ENCODE measurements at places on chromosomes 4 and X.

DNA sequence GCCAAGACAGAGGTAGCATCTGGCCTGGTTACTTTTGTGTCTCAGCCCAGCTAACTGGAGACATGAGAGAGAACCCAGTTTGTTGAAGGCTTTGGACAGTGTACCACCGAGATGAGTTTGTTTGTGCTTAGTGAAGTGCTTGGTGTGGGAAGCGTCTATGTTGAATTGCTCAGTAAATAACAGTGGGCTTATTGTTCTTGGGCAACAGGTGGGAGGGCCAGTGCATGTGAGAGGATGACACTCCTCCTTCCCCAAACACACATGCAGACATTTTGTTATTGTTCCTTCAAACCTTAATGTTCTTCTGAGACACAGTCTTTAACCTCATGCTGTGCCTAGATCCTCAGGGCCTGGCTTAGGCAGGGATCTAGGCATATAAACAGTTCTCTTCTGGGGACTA is 39.7 kb downstream of the MSN start:
- no peak for DNase-seq

GRCh38 chr4:145937971-145938611 is 532 bp downstream of the ZNF827 start:
- DNase-seq, result peak; percentile 46

- DNase-seq, result peak; percentile 56
These were observed 2.3 kb downstream of the SH3TC1 start for GRCh38 chr4:8201321-8201781.

GRCh38 chr4:72076562-72076961 is 44.8 kb downstream of the NPFFR2 start:
- DNase-seq, result no peak

DNA sequence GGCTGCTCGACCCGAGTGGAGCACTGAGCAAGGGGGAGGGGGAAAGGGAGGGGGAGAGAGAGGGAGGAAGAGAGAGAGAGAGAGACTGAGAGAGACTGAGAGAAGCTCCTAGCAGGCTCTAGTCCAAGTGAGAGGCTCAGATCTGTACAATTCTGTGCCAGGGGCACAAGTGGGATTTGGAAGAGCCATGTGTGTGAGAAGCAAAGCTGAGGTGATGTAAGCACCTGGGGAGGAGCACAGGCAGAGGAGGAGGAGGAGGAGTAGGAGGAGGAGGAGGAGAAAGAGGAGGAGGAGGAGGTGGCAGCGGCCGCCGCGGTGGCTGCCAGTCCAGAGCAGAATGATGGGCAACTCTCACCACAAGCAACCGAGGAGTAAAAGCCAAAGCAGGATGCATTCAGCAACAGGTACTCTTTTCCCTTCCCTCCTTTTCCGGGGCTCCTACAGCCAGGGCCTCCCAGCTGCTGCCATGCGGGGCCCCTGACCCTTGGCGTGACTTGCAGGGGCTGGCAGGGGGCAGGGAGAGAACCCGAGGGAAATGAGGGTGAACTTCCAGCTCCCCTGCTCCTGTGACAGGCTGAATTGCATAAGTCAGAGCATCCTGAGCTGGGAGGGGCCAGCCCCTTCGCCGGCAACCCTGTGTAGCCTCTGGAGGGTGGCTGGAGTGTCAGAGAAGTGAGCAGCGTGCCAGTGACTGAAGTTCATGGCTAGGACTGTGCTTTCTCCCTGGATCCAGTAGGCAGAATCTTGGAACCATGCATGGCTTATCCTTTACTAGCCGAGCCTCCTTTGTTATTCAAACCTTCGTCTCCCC is 62.2 kb downstream of the RTL5 start:
- no peak for DNase-seq

Measured in stimulated activated naive CD8-positive, alpha-beta T cell treated with anti-CD3 and anti-CD28 coated beads, Interleukin-15, Interleukin-2, amounts not matched to agents 100 U/mL and 50 U/mL, for 24 hours (primary cell).